AG10803 (cell line): ENCODE measurements at places on chromosomes 1 and 21.

DNA sequence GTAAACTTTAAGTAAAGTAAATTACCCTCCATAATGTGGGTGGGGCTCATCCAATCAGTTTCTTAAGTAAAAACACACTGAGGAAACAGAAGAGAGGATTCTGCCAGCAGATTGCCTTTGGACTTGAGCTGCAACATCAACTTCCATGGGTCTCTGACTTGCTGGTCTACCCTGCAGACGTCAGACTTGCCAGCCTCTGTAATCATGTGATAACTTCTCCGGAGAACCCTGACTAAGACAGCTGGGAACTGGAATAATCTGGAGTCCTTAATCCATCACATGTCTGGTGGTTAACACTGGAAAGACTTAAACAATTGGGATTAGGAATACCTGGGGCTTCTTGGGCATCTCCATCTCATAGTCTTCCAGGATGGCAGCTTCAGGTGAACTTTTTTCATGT is 13.2 kb upstream of the CEP350 start:
- DNase-seq, result no peak

DNA sequence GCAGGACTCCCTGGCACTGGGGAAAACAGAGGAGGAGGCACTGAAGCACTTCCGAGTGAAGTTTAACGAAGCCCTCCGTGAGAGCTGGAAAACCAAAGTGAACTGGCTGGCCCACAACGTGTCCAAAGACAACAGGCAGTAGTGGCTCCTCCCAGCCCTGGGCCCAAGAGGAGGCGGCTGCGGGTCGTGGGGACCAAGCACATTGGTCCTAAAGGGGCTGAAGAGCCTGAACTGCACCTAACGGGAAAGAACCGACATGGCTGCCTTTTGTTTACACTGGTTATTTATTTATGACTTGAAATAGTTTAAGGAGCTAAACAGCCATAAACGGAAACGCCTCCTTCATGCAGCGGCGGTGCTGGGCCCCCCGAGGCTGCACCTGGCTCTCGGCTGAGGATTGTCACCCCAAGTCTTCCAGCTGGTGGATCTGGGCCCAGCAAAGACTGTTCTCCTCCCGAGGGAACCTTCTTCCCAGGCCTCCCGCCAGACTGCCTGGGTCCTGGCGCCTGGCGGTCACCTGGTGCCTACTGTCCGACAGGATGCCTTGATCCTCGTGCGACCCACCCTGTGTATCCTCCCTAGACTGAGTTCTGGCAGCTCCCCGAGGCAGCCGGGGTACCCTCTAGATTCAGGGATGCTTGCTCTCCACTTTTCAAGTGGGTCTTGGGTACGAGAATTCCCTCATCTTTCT is 75.5 kb downstream of the PIK3CD start:
- no peak for DNase-seq

DNA sequence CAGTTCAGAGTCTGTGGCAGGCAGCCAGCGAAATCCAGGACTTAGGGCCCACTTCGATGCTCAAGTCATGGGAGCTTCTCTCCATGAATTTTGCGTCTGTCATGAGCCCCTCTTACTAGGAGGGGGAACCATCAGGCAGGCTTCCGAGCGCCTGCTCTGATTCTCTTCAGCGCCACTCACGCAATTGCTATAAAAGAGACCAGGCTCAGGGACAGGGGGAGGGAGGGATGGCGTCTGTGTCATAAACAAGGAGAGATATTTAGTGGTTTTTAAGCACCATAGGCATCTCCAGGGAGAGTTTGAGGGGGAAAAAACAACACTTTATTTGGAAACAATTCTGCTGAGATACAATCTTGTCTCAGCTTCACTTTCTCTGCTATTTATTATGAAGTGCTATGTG is 60.6 kb downstream of the NAV1 start:
- DNase-seq, result peak; percentile 67

DNA sequence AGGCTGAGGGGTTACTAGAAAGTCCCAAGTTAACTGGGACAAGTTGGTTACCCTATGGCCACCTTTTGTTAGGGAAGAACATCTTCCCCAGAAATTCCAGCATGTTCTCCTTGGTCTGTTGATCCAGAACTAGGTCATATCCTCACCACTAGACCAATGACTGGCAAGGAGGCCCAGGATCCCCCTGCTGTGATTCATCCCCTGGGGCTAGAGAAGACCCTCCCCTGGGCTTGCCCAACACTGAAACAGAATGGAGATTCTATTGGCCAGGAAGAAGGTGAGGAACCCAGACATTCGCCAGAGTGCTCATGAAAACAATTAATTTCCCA is 90.1 kb upstream of the SIM2 start:
- DNase-seq, result no peak

GRCh38 chr1:69737527-69738185 is 169.9 kb downstream of the LRRC7 start:
- peak; percentile 72 for DNase-seq
